ENCODE measurements at places on chromosomes 4 and X.

DNA sequence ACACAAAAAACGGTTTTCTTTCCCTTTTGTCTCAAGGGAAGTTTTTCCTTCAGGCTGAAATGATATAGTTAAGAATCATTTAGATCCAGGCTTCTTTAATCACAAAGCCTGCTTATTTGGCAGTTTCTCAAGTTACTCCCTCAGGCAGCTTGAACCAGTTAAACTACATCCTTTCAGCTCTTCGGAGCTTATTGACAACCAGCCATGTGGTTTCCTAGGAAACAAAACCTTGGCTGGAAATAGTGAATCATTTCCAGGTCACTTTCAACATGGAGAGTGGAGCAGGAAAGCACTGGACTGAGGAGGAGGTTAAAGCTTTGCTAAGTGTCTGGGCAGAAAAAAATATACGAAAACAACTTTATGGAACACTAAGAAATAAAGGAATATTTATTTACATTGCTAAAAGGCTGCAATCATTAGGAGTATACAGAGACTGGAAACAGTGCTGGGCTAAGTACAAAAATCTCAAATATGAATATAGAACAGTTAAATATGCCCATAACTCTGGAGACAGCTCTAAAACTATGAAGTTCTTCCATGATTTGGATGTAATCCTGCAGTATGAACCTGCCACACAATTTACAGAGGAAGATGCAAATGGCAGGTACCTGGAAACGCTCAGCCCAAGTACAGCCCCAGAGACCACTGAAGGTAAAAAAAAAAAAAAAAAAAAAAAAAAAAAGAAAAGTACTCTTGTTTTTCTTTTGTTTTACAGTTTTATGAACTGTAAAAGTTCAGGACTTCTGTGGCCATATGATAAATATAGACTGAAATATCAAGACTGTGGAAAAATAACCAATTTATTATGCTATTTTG is 23.2 kb upstream of the AASDH start:
- DNase-seq = peak; percentile 27

GRCh38 chr4:7699031-7699430 is 240.6 kb downstream of the AFAP1 start:
- DNase-seq = no peak

DNA sequence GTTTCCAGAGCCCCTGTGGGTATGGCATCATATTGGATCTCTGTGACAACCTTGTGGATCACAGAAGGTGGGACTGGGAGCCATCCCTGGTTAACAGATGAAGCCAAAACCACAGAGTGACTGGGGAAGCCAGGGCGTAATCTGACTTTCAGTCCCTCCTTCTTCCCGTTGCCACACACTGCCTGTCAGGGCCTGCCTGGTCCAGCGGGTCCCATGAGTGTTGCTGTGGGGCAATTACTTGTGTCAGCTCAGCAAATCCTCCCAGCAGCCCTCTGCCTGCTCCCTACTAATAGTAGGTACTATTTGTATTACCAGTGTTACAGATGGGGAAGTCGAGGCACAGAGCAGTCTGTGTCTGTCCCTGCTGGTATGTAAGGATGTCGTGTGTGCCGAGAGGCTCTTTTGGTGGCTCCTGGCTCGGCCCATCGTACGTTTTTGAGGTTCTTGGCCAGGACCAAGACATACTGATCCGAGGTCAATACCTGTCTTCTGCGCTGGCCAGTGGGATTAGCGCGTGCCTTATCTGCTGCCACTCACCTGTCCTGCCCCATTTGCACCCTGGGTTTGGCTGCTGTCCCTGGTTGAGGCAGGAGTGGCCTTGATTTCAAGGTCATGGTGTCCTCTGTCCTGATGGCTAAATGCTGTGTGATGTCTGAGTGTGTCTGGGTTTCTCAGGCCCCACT is 5.7 kb downstream of the NSG1 start:
- DNase-seq = no peak

DNA sequence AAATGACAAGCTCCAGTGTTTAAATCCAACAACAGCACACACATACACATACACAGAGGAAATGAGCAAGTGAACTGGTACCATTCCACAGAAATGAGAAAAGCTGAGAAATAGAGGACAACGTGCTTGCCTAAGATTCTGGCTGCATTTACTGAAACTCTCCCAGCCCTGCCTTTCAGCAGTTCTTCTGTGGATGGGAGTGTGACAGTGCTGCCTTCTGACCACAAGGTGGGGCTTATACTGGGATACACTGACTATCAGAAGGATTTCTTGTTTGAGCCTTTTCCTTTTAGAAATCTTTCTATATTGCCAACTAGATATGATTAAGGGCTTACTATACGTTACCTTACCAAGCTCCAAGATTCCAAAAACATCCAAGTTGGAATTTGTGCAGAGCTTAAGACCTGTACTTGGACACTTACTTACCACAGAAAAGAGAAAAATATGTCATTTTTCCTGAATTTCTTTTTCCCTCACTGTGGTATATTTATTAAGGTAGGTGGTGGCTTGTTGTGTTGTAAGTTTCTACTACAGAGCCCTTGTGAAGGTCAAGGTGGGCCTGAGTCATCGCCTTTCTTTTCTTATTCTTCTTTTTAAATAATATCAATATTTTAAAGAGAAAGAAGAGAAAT is 10.7 kb upstream of the CXCL8 start:
- peak; percentile 69 for DNase-seq

Data from head of caudate nucleus (tissue), 42 donors.